Skin of body (tissue), 3 donors: ENCODE measurements at places on chromosomes 16 and 17.

GRCh38 chr16:77459534-77460254 lies 24.9 kb upstream of the ADAMTS18 start:
- DNase-seq = no peak

DNA sequence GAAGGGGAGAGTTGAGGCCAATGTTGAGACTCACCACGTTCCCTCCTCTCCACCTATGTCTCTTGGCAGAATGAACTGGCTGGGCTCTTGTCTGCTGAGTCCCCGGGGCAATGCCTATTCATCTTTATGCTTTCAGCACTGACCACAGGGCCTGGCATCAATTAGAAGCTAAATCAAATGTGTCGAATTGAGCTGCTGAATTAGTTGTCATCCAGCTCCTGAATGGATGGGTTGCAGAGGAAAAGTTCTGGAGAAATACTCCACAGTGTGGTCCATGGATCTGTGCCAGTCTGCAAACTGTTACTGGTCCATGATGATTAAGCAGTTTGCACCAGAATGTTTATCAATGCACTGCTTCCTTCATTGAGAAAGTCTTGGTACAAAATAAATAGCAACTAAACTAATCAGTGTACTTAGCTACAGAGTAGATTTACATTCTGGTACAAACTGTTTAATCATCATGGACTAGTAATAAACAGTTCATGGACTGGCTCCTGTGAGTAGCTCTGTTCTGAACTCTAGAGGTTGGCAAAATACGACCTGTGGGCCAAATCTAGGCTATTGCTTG lies 4.6 kb downstream of the CNGB1 start:
- no peak for DNase-seq

GRCh38 chr17:66507982-66508760 lies 205.8 kb downstream of the PRKCA start:
- no peak for DNase-seq

- DNase-seq = no peak
These were observed 82.0 kb downstream of the RGS9 start for GRCh38 chr17:65219124-65219523.

- no peak for DNase-seq
These were observed 23.0 kb downstream of the MPG start for GRCh38 chr16:100989-101388.

- DNase-seq = no peak
These were observed 105.1 kb upstream of the TNRC6C start for GRCh38 chr17:77853191-77853977.

GRCh38 chr16:50286681-50287080 lies 20.3 kb downstream of the ADCY7 start:
- DNase-seq = no peak

- no peak for DNase-seq
These were observed 486 bp downstream of the PIGS start for GRCh38 chr17:28570716-28571360.

- no peak for DNase-seq
These were observed 7.8 kb downstream of the GAS2L2 start for GRCh38 chr17:35745246-35745645.

GRCh38 chr17:79045001-79045729 lies 21.2 kb downstream of the C1QTNF1 start:
- DNase-seq = no peak

GRCh38 chr16:20899477-20900298 lies 470 bp downstream of the DCUN1D3 start:
- no peak for DNase-seq

DNA sequence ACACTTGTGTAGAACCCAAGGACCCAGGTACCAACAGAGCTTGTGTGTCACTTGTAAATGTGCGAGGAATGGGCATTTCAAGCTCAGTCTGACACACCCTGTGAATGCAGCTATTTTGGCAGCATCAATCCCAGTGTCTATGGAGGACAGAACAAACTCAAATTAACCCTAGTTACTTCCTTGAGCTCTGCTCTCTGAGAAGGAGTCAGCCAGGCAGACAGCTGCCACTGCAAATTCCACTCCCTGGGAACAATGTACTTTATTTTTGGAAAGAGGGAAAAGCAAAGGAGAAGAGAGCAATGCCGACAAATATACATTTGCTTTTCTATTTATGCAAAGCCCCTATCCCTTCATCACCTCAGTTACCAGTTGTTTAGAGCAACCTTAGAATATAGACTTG lies 48.4 kb upstream of the NOG start:
- DNase-seq = peak; percentile 1

- no peak for DNase-seq
These were observed 125.0 kb upstream of the RPL38 start for GRCh38 chr17:74078363-74078941.

DNA sequence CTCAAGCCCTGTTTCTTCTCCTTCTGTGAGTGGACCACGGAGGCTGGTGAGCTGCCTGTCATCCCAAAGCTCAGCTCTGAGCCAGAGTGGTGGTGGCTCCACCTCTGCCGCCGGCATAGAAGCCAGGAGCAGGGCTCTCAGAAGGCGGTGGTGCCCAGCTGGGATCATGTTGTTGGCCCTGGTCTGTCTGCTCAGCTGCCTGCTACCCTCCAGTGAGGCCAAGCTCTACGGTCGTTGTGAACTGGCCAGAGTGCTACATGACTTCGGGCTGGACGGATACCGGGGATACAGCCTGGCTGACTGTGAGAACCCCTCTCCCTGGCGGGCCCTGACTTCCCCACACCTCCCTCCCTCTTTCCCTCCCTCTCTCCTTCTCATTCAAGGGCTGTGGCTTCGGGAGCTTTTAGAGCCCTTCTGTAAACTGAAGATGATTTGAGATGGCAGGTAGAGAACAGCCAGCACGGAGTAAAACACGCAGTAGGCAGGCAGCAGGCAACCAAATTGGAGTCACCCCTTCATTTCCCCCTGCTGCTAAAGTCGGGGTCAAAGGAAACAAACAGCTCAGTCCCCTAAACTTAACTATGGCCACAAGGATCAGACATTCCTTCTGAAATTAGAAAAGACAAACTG lies 3.9 kb downstream of the SPACA3 start:
- no peak for DNase-seq

DNA sequence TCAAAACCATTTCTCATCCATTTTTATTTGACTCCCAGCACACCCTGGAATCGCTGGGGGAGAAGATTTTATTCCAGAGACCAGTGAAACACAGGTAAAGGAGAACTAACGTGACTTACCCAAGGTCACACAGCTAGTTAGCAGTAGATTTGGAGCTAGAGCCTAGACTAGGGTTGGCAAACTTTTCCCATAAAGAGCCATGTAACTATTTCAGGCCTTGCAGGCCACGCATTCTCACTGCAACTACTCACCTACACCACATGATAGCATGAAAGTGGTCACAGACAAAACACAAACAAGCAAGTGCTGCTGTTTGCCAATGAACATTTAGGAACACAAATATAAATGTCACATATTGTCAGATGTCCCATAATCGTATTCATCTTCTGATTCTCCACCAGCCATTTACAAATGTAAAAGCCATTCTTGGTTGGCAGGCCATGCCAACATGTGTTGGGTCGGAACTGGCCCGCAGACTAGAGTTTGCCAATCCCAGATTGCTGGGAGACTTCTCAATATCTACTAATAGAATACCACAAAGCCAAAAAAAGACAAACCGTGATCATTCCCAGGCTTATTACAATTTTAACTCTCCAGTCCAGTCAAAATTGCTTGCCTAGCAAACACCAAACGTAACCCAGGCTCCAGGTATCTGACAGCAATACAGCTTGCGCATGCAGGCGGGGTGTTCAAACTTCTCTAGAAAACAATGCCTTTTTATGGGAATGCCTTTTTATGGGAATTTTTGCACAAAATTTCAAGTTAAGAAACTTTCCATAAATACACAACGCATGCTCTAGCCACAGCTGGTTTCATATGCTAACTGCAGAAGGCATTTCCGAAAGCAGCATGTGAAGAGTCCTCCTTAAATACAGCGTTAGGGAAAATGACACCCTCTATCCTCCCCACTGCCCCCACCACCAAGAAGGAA lies 20.9 kb downstream of the ZFHX3 start:
- DNase-seq = no peak
